ENCODE measurements at places on chromosomes 5 and 9. TPM values are rescaled to one million over a fixed set of nuclear protein-coding genes. Genes with fewer than 3 reads are reported as not detected.

The FAM163B gene
- total RNA-seq: not detected

The DOCK8 gene
- total RNA-seq: 83.4 TPM

The FAM78A gene
- total RNA-seq: 14.8 TPM

The PCDHA12 gene
- 8.8 TPM for total RNA-seq

The HACD4 gene
- 10.6 TPM for total RNA-seq

GRCh38 chr9:124894741-124895170 lies 32.8 kb downstream of the ARPC5L start:
- DNase-seq: no peak
- H3K4me3 ChIP-seq: no peak overlapping the region
- H3K27ac ChIP-seq: no peak overlapping the region
- peaks cover 64% of the 10 kb centered on the region for H3K36me3 ChIP-seq
- no peaks in the 10 kb centered on the region for H3K4me1 ChIP-seq

- H3K27me3 ChIP-seq: no peaks in the 10 kb centered on the region
- no peaks in the 10 kb centered on the region for H3K36me3 ChIP-seq
- H3K4me1 ChIP-seq: no peaks in the 10 kb centered on the region
- no peak overlapping the region for H3K4me3 ChIP-seq
- DNase-seq: no peak
Observed at GRCh38 chr5:83937837-83938236, 217.2 kb upstream of the HAPLN1 start.

GRCh38 chr5:157867751-157868387 lies 8.9 kb upstream of the CLINT1 start:
- H3K36me3 ChIP-seq: no peaks in the 10 kb centered on the region
- no peak for DNase-seq
- H3K4me1 ChIP-seq: no peaks in the 10 kb centered on the region
- no peak overlapping the region for H3K4me3 ChIP-seq

DNA sequence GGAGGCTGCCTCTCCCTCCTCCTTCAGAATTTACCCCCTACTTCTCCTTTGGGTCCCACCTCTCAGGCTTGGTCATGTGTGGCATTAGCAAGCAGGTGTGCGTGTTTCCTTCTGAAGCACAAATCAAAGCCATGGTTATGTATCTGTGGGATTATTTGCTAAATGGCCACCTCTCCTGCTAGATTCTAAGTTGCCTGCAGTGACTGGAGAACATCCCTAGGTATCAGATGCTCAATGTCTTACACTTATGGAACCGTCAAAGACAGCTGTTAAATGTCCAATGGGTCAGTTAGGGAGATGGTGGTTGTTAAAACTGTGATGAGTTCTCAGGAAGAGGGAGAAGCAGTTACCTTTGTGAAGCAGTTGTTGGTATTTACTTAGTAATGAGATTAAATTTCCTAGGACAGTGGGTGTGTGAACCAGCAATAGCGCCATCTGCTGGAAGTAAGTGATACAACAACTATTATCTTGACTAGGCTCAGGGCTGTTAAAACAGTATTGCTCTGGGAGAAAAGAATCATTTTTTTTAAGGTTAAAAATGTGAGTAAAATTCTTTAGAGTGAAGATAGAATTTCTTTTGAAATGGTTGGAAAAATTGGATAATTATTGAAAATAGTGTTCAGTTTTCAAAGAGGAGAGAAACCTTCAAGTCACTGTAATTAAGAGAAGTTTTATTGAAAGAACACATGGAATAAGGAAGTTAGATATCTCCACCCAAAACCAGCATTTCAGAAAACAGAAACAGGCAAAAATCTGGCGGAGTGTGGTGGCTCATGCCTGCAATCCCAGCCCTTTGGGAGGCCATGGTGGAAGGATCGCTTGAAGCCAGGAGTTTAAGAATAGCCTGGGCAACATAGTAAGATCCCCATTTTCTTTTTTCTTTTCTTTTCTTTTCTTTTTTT lies 71.3 kb downstream of the TMC1 start:
- no peaks in the 10 kb centered on the region for H3K27me3 ChIP-seq
- no peak for DNase-seq
- peaks cover 9% of the 10 kb centered on the region for H3K4me1 ChIP-seq
- no peak overlapping the region for H3K27ac ChIP-seq
- H3K4me3 ChIP-seq: no peak overlapping the region
- H3K36me3 ChIP-seq: no peaks in the 10 kb centered on the region

DNA sequence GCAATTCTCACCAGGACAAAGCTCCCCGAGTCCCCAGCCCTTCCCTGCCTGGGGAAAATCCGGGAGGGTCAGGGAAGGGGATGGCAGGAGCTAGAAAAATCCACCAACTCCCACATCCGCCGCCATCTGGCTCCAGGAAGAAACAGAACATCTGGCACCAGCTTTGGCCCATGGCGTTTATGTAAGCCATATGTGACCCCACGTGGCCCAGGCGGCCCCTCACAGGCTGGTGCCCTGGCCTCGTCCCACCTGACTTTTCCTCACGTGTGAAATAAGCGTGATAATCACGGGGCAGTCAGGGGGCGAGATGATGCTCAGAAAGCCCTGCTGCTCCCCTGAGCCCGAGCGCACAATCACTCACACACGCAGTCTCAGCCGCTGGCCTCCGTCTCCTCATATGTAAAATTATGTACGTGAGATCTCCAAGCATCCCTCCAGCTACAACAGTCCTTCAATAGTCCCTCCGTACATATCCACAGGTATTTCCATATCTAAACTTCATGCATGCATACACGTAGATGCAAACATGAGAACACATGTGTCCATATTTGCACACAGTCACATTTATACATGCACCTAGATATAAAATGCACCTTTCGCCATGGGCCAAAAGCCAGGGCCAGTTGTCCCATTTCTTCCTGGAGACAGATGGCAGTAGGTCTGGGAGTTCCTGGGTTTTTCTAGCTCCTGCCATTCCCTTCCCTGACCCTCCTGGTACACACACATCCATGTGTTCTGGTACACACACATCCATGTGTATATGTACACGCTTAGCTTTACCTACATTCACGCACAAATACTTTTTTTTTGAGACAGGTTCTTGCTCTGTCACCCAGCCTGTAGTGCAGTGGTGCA lies 28.9 kb downstream of the PLPP7 start:
- H3K36me3 ChIP-seq: no peaks in the 10 kb centered on the region
- DNase-seq: peak; percentile 11
- H3K27ac ChIP-seq: no peak overlapping the region
- H3K27me3 ChIP-seq: no peaks in the 10 kb centered on the region
- no peaks in the 10 kb centered on the region for H3K4me1 ChIP-seq

DNA sequence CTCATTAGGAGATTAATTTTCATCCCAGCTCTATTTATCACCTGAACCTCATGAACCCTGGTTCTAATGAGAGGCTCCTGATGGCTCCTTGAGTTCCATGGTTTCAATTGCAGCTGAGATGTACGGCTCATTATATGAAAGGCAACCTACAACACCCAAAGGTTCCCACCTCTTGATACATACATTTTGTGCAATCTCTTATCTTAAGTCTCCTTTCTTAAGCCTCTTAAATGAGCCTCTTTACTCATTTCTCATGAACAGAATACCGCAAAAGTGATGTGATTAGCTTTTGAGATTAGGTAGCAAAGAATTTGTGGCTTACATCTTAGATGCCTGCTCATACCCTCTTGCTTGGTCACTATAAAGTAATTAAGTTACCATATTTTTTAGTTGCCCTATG lies 1964.0 kb upstream of the CDH6 start:
- H3K27ac ChIP-seq: no peak overlapping the region
- H3K4me1 ChIP-seq: no peaks in the 10 kb centered on the region
- no peak overlapping the region for H3K4me3 ChIP-seq
- no peak for DNase-seq
- no peaks in the 10 kb centered on the region for H3K27me3 ChIP-seq

GRCh38 chr5:177116631-177117373 lies 16.8 kb upstream of the NSD1 start:
- H3K4me1 ChIP-seq: peaks cover 19% of the 10 kb centered on the region
- no peaks in the 10 kb centered on the region for H3K36me3 ChIP-seq
- DNase-seq: peak; percentile 93
- H3K27me3 ChIP-seq: no peaks in the 10 kb centered on the region
- H3K4me3 ChIP-seq: peak overlapping the region; percentile 39

GRCh38 chr5:79707535-79707934 lies 17.9 kb downstream of the CMYA5 start:
- no peaks in the 10 kb centered on the region for H3K4me1 ChIP-seq
- H3K4me3 ChIP-seq: no peak overlapping the region
- H3K27ac ChIP-seq: no peak overlapping the region
- no peaks in the 10 kb centered on the region for H3K36me3 ChIP-seq
- no peaks in the 10 kb centered on the region for H3K27me3 ChIP-seq
- DNase-seq: no peak

DNA sequence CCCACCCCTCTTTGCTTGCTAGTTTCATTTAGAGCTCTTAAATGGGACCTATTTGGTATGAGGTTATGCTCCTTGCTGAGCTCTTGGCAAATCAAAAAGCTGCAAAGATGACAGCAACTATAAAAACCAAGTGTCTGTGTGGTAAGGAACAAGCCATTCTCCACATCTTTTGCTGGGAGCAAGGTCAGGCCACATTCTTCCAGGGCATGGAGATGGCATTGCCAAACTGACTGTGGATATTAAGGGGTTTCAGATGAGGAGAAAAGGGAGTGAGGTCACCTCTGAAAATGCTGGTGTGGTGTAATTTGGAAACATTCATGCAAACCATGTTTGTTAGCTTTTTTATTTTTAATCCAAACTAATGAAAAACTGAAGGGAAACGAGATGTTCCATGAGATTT lies 218.8 kb upstream of the IL12B start:
- no peak overlapping the region for H3K27ac ChIP-seq
- no peak overlapping the region for H3K4me3 ChIP-seq
- DNase-seq: no peak
- H3K27me3 ChIP-seq: no peaks in the 10 kb centered on the region
- H3K36me3 ChIP-seq: no peaks in the 10 kb centered on the region

DNA sequence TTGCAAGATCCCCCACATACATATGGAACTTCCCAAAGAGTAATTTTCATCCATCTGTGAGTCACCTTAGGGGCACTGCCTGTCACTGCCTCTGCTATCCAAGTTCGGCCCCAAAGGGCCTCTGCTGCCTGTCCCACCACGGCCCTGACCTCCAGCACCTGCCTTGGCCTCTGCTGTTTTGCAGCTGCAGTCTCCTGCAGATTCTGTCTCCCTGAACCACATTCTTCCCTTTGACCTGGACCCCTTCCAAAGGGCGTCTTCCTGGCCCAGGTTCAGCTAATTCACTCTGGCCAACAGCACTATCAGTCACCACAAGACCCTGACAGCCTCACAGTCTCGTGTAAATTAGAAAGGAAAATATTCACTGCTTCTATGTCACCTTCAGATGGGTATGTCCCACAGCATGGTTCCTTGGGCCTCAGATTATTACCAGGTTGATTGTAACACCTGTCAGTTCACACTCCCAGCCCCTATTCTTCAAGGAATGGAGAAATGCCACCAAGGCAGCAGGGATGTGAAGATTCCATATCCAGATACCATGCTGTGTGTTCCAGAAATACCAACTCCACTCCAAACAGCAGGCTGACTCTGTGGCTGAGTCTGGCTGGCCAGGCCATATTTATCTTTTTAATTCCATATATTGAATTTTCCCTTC lies 479.3 kb downstream of the ARHGEF28 start:
- DNase-seq: no peak
- H3K27ac ChIP-seq: peak overlapping the region; percentile 58
- H3K4me3 ChIP-seq: no peak overlapping the region

DNA sequence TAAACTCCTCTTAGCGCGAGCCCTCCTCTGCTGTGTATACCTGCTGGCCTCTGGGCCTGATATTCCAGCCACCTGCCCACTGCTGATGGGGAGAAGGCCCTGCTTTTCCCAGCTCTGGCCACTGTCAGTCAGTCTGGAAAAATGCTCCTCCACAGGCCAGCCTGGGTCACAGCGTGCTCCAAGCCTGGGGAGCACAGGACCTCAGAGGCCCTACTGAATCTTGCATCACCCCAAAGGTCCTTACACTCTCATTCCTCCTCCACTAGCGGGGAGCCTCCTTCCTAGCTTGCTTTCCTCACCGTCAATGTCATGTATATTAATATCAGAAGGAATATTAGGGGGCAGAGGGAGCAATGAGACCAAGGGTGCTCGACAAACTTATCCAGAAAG lies 73.7 kb downstream of the SHB start:
- H3K4me1 ChIP-seq: peaks cover 68% of the 10 kb centered on the region
- no peaks in the 10 kb centered on the region for H3K36me3 ChIP-seq
- DNase-seq: no peak
- H3K4me3 ChIP-seq: no peak overlapping the region
